Mesendoderm (in vitro differentiated cells): ENCODE measurements at places on chromosomes 4 and X.
A peak's percentile ranks its signal among the peaks of the same experiment; 100 is the strongest.

DNA sequence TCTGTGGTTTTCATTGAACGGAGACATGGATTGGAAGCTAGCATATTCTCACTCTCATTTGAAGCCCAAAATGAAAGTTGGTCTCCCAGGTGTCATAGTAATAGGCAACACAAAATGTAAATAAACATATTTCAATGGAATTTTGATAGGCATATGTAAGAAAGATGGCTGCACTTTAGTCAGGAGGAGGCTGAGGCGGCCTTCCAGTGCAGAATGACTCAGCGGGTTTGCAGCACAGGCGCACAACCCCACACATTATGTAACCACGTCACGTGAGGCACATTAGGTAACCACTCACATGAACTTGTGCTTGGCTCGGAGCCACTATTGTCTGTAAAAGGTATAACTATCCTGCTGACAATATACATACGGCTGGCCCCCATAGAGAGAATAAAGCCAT, 381.7 kb downstream of the GPAT3 start:
- DNase-seq = peak; percentile 22

DNA sequence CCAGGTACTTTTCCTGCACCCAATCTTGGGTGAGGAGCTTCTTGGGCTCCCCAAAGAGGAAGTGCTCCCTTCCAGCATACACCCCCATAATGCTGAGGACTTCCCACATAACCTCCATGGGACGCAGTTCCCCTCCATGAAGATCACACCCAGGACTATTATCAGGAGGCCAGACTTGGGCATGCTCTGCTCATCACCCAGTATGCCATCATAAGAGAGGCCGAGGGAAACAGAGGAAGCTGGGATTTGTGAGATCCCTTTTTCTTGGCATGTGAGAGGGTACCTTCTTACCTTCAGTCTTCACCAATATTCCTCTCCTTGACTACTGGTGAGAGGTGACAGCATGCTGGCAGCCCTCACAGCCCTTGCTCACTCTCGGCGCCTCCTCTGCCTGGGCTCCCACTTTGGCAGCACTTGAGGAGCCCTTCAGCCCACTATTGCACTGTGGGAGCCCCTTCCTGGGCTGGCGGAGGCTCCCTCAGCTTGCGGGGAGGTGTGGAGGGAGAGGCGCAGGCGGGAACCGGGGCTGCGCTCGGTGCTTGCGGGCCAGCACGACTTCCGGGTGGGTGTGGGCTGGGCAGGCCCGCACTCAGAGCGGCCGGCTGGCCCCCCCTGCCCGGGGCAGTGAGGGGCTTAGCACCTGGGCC, 15.7 kb upstream of the HSFX1 start:
- DNase-seq = no peak

DNA sequence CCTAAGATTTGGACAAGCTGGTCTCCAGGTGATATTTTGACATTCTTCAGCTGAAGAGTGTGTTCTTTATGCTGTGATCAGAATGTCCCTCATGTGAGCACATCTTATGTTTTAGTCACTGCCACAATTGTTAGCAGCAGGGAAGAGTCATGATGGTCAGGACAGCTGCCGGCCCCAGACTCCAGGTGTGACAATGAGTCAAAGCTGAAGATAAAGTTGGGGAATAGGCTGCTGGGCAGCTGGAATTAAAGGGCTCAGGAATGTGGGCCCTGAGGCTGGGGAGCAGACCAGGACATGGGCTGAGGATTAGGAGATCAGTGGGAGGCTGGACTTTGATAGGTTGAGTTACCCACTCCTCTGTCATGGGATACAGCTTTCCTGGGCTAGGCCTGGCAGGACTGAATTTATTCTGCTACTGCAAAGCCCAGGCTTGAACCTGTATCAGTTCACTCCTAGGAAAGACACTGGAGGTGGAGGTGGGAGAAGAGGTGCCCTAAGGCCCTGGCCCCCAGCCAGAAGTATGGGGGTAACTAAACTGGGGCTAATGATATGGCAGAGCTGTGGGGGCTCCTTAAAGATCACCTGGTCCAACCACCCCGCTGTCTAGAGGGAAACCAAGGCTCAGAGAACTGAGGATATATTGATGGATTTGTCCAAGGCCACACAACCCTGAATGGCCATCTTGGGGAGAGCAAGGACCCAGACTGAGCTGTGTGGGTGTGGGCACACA, 119.5 kb downstream of the PJA1 start:
- peak; percentile 51 for DNase-seq

- peak; percentile 60 for DNase-seq
Observed at GRCh38 chrX:26783512-26784225, 567.7 kb downstream of the MAGEB5 start.

- DNase-seq = peak; percentile 6
Observed at GRCh38 chr4:33162122-33162521, 2442.0 kb downstream of the PCDH7 start.

DNA sequence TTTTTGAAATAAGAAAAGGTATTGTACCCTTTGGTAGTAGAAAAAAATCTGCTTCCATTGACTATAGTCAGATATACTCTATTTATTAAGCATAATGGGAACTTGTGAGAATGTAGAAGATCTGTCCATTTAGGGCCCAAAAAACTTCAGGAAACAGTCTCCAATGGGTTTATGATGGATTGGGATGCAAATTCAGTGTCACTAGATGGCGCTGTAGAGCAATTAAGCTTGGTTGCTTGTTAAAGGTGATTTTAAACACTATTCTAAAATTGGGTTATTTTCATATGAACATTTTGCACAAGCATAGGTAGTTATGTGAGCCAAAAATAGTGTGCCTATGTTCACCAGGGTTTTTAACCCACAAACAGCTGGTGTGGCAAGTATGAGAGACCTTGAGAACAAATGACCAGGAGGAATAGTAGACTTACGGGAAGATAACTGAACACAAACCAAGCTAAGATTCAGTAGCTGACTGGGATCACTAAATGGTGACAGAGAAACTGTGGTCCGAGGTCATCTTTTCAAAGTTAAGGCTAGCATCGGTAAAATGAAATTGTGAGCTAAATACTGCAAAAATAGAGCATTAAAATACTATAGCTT, 80.3 kb upstream of the LSM6 start:
- DNase-seq = peak; percentile 63

DNA sequence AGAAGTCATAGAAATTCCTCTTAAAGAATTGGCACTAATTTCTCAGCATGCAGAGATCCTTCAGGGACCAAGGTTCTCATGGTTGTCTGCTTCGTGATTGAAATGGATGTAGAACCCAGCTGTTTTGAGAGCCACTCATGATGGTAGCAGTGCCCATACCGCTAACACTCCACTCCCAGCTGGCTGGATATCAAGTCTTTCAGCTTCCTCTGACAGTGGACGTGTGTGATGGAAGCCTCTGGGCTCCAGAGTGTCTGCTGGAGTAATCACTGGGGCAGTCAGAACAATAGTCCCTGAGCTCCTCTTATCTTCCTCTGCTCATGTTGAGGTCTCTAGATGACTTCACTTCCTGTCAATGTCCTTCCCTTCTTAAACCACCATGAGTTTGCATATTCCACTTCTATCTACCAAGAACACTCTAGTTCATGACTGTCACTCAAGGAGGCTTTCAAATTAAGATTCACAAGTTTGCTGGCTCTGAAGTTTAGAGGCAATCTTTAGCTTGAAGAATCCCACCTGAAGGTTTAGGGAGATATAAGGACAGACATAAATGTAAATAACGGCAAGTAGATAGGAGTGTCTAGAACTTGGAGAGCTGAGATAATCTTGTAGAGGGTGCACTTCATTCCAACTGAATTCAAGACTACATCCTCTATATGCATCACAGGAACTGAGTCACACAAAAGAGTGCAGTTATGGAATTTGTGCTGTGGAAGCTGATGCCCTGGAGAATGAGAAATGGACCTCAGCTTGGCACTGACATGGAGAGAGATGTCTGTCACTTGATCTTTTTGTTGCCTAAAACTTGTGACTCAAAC, 64.5 kb upstream of the WDR1 start:
- peak; percentile 77 for DNase-seq

DNA sequence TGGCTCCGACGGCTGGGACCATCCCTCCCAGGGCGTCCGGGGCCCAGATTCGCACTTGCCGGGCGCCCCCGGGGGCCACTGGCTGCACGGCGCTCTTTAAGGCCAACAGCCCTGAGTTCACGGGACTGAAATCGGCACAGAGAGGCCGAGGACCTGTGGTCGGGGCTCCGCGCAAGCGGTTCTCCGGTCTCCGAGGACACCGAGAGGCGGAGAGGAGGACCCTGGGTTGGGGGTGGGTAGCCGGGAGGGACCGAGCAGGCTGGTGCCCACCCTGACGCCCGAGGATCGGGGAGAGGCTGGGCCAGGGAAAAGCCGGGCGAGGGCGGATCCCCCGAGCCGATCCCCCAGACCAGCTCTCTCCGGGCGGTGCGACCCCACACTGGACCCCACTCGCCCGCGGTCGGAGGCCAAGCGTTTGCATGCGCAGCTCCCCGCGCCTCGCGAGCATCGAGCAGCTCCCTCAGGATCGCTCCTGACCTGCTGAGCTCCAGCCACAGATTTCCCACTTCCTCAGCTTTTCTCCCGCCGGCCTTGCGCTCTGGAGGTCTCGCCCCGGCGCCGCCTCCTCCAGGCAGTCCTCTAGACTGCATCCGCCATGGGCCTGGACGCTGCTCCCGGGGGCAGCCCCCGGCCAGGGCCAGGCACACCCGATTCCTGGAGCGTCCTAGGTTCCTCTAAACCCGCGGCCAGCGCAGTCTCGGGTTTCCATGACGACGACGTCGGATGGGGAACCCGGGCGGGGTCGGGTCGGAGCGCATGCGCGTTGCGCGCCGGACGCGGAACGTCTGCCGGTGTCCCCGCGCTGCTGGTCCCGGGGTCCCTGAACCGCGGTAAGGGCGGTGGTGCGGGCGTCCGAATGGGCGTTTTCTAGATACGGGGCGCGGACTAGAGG, 17.6 kb upstream of the NAT8L start:
- peak; percentile 89 for DNase-seq

DNA sequence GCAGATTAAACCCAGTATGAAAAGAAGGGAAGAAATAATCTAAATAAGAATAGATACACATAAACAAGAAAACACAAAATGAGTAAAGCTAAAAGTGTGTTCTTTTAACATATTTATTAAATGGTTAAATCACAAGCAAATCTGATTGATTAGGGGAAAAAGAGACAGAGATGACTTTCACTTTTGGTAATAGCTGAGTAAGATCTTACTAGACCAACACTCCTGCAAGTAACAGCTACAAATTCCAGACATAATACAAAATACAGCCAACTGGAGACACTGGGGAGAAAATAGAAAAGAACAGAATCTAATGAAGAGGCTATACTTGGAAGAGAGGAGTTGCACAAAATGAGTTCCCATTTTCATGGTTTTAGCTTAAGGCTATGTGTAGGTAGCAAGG, 33.5 kb downstream of the OR13H1 start:
- DNase-seq = no peak

GRCh38 chr4:131207589-131207988, 1941.5 kb upstream of the PCDH10 start:
- DNase-seq = no peak

DNA sequence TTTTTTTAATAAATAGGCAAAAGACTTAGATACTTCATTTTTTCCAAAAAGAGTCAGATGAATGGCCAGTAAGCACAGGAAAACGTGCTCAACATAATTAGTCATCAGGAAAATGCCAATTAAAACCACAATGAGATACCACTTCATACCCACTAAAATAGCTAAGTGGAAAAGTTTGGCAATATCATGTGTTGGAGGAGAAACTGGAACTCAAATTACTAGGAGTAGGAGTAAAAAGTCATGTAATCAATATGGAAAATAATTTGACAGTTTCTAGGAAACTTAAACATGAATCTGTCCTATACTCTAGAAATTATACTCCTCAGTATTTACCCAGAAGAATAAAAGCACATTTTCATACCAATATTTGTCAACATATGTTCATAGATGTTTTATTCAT, 449.8 kb downstream of the INPP4B start:
- no peak for DNase-seq

GRCh38 chr4:156238171-156238570, 284.5 kb upstream of the CTSO start:
- peak; percentile 22 for DNase-seq

- DNase-seq = no peak
Observed at GRCh38 chrX:119475389-119476101, 7.3 kb downstream of the SLC25A5 start.

DNA sequence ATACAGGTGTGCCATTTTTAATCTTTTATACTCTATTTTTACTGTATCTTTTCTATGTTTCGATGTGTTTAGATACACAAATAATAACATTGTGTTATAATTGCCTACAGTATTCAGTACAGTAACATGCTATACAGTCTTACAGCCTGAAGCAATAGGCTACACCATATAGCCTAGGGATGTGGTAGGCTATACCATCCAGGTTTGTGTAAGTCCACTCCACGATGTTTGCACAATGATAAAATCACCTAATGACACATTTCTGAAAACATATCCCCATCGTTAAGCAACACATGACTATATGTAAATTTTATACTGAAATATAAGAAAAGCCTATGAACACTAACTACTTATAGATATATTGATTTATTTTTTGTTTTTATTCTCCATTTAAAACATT, 48.9 kb upstream of the EXOC1L start:
- no peak for DNase-seq

DNA sequence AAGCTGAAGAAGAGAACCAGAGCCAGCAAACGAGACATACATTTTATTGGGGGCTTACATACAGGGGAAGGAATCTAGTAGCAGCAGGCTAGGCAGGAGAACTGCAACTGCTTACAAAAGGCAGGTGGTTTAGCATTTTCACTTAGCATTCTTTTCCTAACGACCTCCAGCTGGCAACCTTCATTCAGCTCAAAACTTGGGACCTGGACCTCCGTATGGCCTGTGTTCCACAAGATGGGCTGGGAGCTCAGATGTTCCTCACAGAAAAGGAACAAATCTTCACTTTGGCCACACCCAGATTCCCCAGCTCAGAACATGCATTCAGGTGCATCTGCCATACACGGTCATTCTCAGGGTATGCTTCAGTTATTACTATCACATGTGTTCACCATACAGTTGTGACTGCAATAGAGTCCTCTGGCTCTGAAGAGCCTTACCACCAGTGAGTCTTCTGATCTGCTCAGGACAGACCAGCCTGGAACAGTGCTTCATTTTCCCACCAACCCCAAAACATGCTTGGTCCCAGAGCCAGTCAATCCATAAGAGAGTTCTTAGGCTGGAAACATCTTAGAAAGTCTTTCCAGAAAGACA, 29.6 kb upstream of the AP1AR start:
- DNase-seq = peak; percentile 46

DNA sequence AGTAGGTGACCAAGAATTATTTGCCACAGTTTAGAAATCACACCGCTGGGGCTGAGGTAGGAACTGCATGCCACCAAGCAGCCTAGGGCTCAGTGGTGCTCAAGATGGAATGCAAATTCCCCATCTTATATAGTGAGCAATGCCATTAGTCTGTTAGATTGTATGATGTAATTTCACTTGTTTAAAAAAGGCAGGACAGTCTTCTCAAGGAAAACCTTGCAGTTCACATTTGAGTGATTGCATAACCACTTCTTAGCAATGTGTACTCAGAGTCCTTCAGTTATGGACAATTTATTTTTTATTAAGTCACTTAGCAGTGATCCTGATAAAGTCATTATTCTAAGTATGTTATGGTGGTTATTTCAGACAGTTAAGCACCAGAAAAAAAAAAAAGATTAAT, 142.9 kb upstream of the SFRP2 start:
- DNase-seq = no peak
